Hematopoietic multipotent progenitor cell treated with erythropoietin and hydrocortisone succinate and interleukin-3 and kit ligand, for 6 days (in vitro differentiated cells): ENCODE measurements at places on chromosomes 11 and 22.

GRCh38 chr11:5596607-5597201, at the start of gene TRIM6:
Gene TRIM6, plus strand, starts transcription at chr11:5596637. Its CDS starts 261 bp downstream, at chr11:5596898.
- peak; percentile 89 for DNase-seq

- no peak for DNase-seq
Observed at GRCh38 chr11:66468691-66469090, 2.0 kb downstream of the PELI3 start.

DNA sequence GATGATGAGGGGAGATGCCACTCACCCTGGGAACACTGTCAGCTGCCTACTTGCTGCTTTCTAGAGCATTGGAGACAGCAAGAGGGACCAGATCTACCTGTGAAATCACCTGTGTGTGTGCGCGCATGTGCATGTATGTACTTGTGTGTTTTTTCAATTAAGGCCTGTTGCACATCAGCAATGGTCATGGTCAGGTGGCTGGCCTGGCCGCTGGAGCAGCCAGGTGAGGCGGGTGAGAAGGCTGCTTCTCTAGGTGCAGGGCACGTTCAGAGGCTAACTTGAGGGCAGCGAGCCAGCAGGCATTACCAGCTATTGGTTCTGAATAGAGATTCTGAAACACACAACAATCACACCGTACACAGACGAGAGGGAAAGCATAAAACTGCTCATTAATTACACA, 65.1 kb downstream of the PARVG start:
- DNase-seq, result no peak

GRCh38 chr11:125078516-125079140, 15.5 kb downstream of the SLC37A2 start:
- no peak for DNase-seq

DNA sequence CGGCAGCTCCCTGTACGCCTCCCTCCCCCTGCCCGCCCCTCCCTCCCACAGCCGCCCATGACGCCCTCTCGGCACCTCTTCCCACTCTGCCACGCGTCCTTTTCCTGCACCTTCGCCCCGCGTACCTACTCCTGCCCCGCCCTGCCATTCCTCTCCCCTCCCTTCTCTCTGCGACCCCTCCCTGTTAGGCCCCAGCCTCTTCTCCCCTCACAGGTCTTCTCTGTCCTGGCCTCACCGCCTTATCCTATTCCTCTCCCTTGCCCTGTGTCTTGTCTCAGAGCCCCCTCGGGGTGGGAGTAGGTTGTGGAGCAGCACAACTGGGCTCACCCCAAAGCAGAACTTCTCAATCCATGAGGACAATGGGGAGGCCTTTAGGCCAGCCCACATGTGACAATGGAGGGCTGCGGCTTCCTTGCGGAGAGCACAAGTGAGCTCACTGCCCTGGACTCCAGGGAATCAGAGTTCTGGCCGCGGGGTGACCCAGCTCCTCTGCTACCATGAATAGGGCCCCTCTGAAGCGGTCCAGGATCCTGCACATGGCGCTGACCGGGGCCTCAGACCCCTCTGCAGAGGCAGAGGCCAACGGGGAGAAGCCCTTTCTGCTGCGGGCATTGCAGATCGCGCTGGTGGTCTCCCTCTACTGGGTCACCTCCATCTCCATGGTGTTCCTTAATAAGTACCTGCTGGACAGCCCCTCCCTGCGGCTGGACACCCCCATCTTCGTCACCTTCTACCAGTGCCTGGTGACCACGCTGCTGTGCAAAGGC, 539 bp downstream of the SLC35C1 start:
- DNase-seq, result peak; percentile 48

DNA sequence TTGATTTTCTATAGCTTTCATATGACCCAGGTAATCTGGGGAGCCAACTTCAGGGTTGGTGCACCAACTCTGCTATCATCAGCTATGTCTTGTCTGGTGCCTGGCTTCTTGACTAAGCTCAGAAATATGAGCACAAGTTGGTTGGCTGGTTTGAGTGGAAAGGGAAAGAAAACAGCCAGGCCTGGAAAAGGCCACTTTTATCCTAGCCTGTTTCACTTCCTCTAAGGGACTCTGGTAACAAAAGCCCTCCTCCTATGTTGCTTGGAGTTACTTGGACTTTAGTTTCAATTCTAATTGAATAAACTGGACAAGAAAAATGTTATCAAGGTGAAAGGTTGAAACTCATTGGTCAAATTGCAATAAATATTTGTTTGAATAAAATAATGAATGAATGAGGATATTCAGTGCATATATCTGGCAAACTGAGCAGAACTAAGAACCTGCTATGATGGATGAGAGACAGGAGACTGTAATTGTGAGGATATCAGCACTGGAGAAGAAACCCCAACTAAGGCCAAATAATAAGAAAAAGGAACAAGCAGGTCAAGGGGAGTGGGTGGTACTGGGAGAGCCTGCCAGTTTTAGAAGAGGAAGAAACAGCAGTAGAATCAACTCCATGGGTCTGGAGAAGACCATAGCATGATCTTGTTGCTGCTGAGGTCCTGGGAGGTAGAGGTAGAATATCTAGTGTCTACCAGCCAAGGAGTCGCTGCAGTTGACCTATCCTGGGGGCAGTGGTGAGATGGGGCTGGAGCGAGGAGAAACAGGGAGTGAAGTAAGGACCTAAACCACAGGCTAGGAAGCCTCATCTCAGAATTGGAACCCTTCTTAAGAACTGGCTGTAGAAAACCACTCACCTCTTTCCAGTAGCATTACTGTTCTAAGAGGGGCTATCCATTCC, 8.2 kb downstream of the ROBO4 start:
- no peak for DNase-seq

DNA sequence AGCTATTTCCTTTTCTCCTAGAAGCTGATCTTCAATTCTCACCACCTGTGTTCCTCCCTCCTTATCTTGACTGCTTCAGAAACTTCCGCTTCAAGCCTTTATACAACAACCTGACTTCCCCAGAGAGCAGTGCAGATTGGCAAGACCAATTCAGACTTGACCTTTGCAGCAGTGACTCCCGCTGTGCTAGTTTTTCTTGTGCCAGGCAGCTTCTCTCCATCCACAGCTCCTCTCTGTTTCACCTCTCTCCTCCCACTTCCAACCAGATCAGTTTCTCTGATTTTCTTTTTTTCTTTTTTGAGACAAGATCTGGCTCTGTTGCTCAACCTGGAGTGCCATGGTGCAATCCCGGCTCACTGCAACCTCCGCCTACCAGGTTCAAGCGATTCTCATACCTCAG, 74.3 kb downstream of the GRAMD1B start:
- peak; percentile 38 for DNase-seq

GRCh38 chr11:106061954-106062949, 14.9 kb downstream of the KBTBD3 start:
- no peak for DNase-seq

DNA sequence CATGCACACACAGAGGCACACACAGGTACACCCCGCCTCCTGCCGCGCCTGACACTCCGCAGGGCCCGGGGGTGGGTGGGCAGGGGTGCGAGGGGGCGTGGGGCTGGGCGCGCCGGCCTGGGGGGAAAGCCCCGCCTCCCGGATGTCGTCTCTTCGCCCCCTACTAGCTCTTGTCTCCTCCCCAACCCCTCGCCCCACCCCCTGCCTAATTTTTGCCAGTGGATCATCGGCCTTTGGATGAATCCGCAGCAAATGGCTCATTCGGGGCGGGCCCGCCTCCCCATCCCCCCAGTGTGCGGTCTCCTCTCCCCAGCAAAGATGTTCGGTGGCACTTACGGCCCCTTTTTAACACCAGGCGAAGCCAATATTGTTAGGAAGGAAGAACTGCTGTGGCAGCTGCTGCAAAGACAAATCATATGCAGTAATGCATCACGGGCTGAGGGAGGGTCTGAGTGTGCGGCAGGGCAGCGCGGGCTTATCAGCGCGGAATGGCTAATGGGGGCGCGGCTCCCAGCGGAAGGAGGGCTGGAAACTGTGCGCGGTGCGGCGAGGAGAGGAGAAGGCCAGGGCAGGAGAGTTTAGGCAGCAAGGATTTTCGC, 13.4 kb upstream of the NECTIN1 start:
- DNase-seq, result peak; percentile 92

GRCh38 chr22:42430528-42431125, 1.6 kb downstream of the NFAM1 start:
- DNase-seq, result peak; percentile 17

DNA sequence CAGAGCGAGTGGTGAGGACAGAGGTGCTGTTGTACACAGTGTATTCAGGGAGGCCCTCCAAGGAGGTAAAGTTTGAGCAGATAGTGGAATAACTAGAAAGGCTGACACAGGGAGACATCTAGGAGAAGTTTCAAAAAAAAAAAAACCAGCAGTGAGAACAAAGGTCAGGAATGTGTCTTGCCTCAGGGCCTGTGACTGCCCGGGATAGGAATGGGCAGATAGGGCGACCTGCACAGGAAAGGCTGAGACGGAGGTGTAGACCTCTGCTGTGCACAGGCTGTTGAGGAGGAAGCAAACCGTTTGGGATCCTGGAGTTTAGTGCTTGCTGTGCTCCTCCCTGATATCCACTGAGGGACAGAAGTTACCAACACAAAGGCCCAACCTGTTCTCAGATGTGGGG, 406.5 kb upstream of the B3GAT1 start:
- no peak for DNase-seq

GRCh38 chr11:112223121-112223520, 3.1 kb upstream of the PTS start:
- DNase-seq, result no peak

DNA sequence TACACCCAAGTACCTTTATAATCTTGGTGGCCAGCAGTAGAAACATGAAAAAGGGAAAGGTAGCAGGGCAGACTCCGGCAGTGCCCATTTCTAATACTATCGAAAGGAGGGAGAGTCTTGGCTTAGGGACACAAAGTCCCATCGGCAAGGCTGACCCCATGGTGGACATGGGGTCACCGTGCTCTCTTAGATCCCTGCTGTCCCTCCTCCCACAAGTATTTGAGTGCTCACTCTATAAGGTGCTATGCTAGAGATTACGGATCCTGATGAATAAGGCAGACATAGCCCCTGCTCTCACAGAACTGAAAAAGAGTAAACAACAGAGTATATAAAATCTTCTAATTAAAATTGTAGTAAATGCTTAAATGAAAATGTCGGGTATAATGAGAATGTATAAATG, 172.4 kb upstream of the PITPNB start:
- DNase-seq, result no peak

DNA sequence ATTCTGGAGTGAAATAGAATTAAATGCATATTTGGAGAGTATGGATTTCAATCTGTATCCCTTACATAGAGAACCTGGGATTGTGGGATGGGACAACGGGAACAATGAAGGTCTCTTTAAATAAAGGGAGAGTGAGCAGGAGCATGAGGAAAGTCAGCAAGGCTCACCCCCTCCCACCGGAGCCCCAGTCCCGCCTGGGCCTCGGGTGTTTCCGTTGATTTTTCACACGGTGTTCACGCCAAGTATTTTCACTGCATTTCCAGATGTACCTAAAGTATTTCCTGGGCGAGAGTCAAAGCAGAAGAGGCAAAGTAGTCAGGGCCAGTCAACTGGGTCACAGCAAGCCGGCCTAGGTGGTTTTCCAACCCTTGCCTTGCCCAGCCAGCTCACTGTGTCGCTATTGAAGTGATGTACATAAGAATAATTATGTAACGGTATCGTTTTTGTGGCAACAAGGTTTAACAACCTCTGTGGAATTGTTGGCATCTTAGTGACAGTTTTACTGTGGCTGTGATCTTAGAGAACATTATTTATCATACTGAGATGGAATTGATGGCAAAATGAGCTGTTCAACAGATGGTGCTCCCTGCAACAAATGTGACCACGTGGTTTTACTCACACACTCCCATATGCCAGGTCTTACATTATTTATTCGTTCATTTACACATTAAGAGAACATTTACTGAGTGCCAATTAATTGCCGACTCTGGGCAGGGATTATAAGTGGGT, 177.3 kb downstream of the ADAMTS15 start:
- no peak for DNase-seq

DNA sequence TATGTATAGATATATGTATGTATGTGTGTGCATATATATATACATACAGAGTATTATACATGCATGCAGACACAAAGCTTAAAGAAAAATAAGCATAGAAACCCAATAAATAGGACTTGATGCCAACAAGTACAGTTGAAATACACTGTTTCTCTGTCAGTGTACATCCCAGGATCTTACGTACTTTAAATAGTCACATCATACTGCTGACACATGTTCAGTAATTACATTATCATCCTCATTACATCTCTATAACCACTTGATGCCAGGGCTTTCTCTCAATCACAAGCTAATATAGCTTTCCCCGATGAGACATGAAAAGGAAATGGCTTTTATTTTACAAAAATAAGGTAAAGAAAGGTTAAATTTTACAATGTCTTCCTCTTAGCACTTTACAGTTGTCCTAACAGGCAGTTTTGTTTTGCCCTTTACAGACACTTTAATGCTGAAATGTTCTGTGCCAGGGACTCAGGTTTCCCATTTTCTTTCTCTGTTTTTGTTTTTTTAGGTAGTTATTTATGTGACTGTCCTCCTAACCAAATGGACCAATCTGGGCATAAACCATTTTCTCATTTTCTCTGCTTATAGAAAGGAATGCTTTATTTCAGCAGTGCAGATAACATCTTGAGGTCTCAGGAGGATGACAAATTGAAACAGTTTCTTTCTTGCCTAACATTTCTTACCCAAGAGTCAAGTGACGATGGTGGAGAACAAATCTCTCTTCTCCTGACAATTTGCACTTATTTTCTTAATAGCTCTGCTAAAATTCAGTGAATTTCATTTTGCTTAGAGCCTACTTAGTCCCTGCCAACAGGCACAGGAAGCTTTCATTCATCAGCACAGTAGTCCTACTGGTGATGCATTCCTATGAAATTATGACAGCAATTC, 350.2 kb downstream of the TTC28 start:
- peak; percentile 60 for DNase-seq

DNA sequence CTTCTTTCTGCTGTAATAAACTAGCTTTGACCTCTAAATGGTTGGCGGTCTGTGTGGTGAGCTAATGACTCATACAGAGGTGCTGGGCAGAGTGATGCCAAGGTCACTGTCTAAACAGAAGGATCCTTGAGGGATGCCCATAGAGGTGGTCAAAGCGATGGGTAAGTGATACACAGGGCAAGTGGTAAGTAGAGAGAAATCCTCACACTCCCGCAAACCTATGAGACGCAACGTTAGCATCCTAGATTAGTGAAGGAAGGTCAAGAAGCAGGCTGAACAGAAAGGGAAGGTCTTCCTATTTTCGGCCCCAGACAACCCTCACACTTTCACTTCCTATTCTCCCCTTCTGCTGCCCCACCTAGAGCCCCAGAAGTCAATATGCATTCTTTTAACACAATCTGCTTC, 65.6 kb upstream of the SESN3 start:
- no peak for DNase-seq

GRCh38 chr11:5288108-5288905, 13.4 kb downstream of the OR51B4 start:
- DNase-seq, result peak; percentile 98

DNA sequence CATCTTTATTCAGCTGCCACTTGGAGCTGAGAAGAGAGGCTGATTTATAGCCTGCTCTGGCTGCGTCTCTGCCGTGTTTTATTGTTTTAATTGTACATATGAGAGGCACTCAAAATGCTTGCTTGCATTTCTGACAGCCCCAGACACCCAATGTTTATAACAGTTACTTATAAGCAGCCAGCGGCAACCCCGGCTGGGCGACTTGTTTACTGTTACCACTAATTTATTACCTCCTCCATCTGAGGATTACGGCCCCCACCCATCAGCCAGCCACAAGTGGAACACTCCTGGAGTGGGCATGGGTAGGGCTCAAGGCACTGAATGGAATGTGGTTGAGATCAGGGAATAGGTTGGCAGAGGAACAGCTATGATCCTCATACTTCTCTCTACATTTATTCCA, 61.2 kb downstream of the CLPB start:
- no peak for DNase-seq
